Hematopoietic multipotent progenitor cell (in vitro differentiated cells): ENCODE measurements at places on chromosomes 5 and 9. TPM values are rescaled to one million over a fixed set of nuclear protein-coding genes. Genes with fewer than 3 reads are reported as not detected.
A peak's percentile ranks its signal among the peaks of the same experiment; 100 is the strongest.

DNA sequence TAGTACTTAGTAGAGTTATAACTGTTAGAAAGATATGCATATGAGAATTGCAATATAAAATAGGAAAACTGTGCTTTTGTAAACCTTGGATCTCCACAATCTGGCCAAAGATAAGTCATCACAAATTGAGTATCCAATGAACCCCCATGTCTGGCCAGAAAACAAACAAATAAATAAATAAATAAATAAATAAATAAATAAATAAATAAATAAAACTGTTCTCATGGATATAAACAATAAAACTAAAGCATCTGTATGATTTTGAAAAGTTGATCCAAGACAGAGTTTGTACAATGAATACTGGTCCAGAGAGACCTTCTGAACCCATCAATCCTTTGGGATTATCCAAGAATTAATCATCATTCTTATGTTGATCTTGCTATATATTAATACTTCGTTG lies 367.6 kb upstream of the CDH9 start:
- DNase-seq: no peak

GRCh38 chr5:108681079-108681921 lies 66.4 kb upstream of the FER start:
- peak; percentile 10 for DNase-seq

- DNase-seq: no peak
Observed at GRCh38 chr5:176870110-176870591, 29.0 kb downstream of the HK3 start.

The NEUROG1 gene
- total RNA-seq: not detected

The CMYA5 gene
- total RNA-seq: 0.27 TPM

The PCDHB10 gene
- under 0.01 TPM for total RNA-seq

GRCh38 chr9:13485068-13485596 lies 205.6 kb upstream of the MPDZ start:
- DNase-seq: no peak

DNA sequence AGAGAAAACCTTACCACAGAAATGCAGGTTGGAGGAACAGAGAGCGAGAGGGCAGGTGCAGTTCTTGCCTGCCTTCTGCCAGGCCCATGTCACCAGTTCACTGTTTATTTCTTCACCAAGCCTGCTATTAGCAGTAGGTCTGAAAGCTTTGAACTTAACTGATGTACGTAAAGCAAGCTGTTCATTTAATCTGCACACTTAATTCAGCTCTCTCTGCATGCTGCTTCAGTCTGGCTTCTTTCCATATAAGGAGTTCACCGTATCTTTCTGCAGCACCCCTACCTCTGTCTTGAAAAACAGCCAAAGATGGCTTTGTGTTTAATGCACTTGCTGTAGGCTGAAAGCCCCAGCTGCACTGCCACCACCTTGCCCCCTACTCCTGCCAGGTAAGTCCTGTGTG lies 205.1 kb downstream of the RAB3C start:
- no peak for DNase-seq

- DNase-seq: no peak
Observed at GRCh38 chr5:128446-128845, 36.5 kb downstream of the PLEKHG4B start.

DNA sequence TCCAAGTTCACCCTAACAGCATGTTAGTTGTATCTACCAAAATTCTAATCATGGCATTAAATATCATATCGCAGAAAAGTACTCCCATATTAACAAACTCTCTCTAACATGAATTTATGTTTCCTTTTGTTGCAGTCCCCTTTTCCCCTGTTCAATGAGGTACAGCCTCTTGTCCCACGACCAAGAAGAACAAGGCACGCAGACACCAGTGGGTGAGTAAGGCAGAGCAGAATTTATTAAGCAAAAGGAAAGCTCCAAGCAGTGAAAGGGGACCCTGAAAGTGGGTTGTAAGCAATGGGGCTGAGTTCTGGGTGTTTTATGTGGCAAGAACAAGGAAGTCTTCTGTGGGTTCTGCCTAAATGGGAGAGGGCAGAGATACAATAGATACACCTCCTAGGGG lies 183.5 kb downstream of the LURAP1L start:
- no peak for DNase-seq

DNA sequence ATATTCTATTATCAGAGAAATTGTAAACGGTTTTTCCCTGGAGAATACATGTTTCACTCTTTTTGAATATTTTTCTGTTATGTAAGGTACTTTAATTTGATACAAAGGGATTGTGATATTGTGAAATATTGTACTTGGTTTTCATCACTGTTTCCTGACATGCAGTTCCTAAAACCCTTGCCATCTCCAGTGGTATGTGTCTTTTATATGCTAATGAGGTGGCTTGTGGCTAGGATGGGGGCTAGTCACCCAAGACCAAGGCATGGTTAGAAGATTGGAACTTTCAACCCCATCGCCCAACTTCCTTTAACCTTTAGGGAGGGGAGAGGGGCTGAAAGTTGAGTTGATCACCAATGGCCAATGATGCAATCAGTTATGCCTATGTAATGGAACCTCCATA lies 160.6 kb downstream of the TAF11L14 start:
- DNase-seq: no peak

DNA sequence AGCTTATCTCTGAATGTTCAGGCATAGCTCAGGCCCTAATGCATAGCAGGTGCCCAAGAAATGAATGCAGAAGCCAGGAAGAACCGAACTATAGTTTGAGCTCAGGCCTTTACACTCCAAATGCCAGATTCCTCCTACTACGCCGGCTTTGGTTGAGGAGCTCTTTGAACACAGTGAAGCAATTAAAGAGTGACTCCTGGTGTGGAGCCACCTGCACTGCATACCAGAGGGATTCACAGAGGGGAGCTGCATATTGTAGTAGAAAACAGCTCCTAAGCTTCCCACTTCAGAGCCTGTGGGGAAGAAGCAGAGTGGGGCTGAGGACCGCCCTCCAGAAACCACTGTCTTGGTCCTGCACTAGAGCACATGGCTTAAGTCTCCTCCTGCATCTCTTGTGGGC lies 14.5 kb upstream of the KCNMB1 start:
- DNase-seq: no peak

DNA sequence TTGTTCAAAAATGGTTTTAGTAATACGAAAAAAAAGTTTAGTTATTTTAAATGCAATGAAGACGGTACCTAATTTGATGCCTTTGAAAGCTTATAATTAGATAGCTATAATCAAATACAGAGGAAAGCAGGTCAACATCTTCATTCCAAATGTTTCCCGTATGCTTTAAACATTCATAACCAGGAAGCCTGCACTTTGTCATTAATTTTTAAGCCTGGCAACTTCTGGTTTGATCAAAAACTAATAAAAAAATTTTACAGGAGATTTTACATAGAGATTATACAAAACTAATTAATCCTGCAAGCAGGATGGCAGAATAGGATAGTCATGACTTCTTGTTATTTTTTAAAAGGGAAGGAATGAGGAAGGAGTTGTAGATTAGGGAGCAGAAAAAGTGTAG lies 353.0 kb downstream of the FBXL17 start:
- no peak for DNase-seq

GRCh38 chr5:150061538-150061995 lies 24.8 kb downstream of the CSF1R start:
- no peak for DNase-seq

DNA sequence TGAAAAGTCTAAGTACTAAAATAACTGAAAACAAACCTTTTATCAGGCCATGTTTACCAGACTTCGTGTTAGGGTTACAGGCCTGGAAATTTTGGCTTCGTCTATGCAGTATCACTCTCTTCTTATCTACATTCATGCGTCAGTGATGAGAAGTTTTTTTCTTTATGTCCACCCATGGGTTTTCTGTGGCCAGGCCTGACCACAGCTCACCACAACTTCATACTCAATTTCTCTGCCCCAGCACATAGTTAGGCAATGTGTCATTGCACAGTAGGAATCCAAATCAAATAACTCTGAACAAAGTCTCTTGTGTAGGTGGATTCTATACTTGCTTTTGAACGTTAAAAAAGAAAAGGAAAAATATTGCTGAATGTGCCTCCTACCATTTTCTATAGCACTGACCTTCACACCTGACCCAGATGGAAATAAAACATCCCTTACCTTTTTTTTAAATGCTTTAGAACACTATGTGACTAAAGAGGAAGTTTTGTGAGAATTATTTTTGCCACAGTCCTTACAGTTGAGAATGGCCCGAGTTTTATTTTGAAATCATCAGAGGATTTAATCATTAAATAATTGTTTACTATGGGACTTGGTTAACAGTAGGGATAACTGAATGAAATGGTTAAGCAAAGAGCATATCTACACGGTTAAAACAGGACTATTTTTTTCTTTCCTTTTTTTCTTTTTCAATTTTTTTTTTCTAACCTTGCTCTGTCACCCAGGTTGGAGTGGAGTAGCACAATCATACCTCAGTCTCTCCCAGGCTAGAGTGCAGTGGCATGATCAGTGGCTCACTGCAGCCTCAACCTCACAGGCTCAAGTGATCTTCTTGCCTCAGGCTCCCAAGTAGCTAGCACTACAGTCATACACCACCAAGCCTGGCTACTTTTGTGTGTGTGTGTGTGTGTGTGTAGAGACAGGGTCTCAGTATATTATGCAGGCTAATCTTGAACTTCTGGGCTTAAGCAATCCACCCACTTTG lies 1247.0 kb upstream of the ACO1 start:
- DNase-seq: no peak

DNA sequence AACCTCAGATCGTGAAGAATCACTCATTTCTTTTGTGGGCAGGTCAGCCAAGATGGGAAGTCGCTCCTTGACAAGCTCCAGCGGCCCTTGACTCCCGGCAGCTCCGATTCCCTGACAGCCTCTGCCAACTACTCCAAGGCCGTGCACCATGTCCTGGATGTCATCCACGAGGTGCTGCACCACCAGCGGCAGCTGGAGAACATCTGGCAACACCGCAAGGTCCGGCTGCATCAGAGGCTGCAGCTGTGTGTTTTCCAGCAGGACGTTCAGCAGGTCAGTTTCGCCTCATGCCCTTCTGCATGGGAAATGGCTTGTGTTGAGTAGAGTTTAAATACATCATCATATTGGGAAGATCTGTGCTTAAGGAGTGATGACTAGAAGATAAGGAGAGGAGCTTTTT lies 173.3 kb downstream of the TRIO start:
- DNase-seq: no peak

The FAT2 gene
- total RNA-seq: under 0.01 TPM

The IFNA2 gene
- not detected for total RNA-seq

DNA sequence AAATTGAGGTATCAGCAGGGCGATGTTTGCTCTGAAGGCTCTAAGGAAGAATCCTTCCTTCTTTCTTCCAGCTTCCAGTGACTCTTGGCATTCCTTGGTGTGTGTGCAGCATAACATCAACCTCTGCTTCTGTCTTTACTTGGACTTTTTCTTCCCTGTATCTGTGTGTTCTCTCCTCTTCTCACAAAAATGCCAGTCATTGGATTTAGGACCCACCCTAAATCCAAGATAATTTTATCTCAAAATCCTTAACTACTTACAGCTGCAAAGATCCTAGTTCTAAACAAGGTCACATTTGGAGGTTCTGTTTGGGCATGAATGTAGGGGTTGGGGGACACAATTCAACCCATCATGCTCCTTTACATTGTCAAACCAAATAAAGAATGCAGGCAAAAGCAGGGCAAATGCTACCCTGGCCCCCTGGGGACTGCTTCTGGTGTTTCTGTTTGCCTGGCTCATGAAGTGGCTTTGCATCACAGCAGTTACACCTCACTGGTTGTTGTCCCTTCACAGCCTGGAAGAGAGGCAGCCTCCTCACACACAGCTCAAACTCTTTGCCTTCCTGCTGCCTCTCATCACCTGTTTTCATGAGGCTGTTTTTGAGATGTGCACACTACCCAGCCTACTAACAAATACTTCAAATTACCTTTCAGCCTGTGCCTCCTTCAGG lies 64.8 kb upstream of the PLCXD3 start:
- no peak for DNase-seq

The GALNT12 gene
- 6.5 TPM for total RNA-seq

The ARID3C gene
- not detected for total RNA-seq

DNA sequence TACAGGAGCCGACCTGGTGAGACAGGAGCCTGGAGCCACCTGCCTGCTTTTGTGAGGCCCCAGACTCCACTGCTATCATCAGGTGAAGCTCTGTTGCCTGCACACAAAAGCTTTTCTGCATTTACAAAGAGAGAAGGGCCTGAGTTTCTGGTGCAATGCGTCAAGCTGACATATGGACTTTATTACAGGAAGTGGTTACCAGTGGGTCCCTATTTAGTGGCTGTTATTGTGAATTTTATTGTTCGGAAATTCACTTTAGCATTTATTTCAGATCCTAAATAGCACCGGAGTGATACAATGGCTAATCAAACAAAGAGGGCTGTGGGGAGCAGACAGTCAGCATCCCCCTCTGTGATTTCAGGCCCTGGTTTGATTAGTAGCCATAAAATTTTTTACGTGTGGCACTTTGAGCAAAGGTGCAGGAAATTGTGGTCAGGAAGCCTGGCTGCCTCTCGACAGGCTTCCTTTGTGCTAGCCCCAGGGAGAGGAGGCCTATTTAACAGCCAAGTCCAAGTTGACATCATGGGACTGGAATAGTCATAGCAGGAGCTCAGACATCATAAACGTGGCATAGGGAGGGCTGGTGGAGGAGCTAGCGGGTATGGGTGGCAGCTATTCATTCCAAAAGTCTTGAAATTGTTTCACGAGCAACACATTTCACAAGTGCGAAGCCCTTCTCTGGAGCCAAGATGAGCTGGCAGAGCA lies 8.4 kb downstream of the TGFBI start:
- DNase-seq: peak; percentile 83

The C9orf153 gene
- 0.81 TPM for total RNA-seq

- no peak for DNase-seq
Observed at GRCh38 chr9:720239-720881, 121.1 kb upstream of the DMRT1 start.
